CD4-positive, CD25-positive, alpha-beta regulatory T cell (primary cell): ENCODE measurements at places on chromosomes 1 and 21. TPM values are rescaled to one million over a fixed set of nuclear protein-coding genes. Genes with fewer than 3 reads are reported as not detected.

DNA sequence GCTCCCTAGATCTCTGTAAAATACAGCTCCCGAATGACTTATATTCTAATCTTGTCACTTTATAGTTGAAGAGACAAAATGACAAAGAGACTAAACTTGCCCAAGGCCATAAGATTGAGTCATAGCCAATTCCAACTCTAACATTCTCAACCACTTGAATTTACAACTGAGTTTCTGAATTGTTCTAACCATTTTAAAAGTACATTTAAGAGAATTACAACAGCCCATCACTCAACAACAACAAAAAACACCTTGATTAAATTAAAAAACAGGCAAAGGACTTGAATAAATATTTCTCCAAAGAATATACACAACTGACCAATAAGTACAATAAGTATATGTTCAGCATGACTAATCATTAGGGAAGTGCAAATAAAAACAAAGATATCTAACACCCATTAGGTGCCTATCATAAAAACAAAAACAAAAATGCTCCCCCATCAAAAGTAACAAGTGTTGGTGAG lies 8.7 kb upstream of the ADCY10 start:
- H3K4me1 ChIP-seq, result no peaks in the 10 kb centered on the region
- H3K27ac ChIP-seq, result no peak overlapping the region
- no peak overlapping the region for H3K4me3 ChIP-seq

DNA sequence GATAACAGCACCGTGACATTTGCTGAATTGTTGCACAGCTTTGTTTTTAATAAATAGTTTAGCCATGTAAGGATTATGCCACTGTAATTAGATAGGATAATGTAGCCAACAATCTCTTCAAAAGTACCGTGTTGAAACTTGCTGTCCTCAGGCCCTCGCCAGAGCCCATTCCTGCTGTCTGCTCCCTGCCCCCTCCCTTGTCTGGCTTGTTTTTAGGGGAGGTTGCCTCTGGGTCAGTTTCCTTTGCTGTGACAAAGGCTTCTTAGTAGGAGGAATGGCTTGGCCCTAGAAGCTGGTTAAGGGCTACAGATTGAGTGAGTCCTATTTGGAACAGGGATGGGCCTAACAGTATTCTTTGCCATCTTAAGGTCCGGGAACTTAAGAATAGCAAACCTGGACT lies 107.9 kb downstream of the LMO4 start:
- no peak overlapping the region for H3K27ac ChIP-seq
- H3K4me1 ChIP-seq, result no peaks in the 10 kb centered on the region
- no peaks in the 10 kb centered on the region for H3K27me3 ChIP-seq
- no peak for DNase-seq
- H3K4me3 ChIP-seq, result no peak overlapping the region
- no peaks in the 10 kb centered on the region for H3K36me3 ChIP-seq

DNA sequence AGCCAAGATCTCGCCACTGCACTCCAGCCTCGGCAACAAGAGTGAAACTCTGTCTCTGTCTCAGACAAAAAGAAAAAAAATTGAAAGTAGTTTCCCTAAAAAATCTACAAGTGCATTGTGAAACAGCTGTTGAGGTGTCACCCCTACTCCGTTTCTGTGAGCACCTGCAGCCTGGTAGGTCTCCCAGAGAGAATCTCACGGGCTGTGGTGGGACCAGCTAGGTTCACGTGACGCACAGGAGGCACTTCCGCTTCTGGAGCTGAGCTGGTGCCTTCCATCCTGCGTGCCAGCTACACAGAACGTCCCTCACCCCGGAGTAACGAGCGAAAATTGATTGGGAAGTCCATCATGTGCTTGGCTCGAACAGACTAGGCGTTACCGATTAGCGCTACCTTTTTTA lies 66.8 kb downstream of the COL24A1 start:
- H3K4me1 ChIP-seq, result no peaks in the 10 kb centered on the region
- no peak overlapping the region for H3K4me3 ChIP-seq
- no peaks in the 10 kb centered on the region for H3K27me3 ChIP-seq
- no peak overlapping the region for H3K27ac ChIP-seq
- no peak for DNase-seq

- H3K27ac ChIP-seq, result no peak overlapping the region
- no peak for DNase-seq
- no peaks in the 10 kb centered on the region for H3K27me3 ChIP-seq
- H3K4me1 ChIP-seq, result peaks cover 12% of the 10 kb centered on the region
Measured at GRCh38 chr21:45148316-45148990, 74.1 kb downstream of the ADARB1 start.

DNA sequence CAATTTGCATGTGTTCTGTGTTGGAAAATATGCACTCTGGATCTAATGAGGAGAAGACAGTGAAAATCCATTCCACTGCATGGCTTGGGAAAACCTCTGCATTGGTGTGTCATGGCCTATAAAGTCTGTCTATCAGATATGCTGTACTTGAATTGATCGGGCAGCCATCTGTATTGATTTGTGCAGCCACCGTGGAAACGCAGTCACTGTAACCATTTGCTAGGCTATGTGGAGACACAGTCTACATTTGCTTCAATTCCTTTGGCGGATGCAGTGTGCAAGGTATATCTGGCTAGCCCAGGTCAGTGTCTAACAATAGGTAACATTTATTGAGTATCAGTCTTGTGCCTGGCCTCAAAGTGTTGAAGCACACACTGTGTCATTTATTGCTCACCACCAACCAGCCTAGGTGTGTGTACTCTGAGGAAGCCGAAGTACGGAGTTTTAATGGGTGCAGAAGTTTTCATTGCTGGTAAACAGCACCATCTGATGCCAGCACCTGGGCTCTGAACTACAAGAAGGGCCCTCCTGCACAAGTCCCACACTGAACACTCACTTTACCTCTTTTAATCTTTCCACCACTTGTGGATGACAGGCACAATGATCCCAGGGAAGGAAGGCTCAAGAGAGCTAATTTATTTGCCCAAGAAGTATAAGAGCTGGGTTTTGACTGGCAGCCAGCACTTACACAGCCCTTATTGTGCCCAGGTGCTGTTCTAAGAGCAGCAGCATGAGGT lies 83.4 kb downstream of the DAB1 start:
- no peak for DNase-seq
- no peak overlapping the region for H3K4me3 ChIP-seq
- no peaks in the 10 kb centered on the region for H3K27me3 ChIP-seq
- H3K27ac ChIP-seq, result no peak overlapping the region

GRCh38 chr21:19245188-19245580 lies 841.6 kb upstream of the TMPRSS15 start:
- H3K27ac ChIP-seq, result no peak overlapping the region
- H3K36me3 ChIP-seq, result no peaks in the 10 kb centered on the region

- H3K27me3 ChIP-seq, result no peaks in the 10 kb centered on the region
- H3K27ac ChIP-seq, result no peak overlapping the region
- H3K4me3 ChIP-seq, result no peak overlapping the region
- DNase-seq, result no peak
Measured at GRCh38 chr1:53134961-53135734, 7.3 kb downstream of the SLC1A7 start.

GRCh38 chr1:153392822-153393221 lies 1.9 kb upstream of the S100A8 start:
- no peaks in the 10 kb centered on the region for H3K36me3 ChIP-seq
- H3K27ac ChIP-seq, result no peak overlapping the region
- H3K27me3 ChIP-seq, result no peaks in the 10 kb centered on the region
- DNase-seq, result no peak
- no peaks in the 10 kb centered on the region for H3K4me1 ChIP-seq

- H3K4me3 ChIP-seq, result no peak overlapping the region
- H3K36me3 ChIP-seq, result no peaks in the 10 kb centered on the region
- no peaks in the 10 kb centered on the region for H3K4me1 ChIP-seq
- no peaks in the 10 kb centered on the region for H3K27me3 ChIP-seq
Measured at GRCh38 chr1:87588495-87588894, 259.8 kb downstream of the LMO4 start.

GRCh38 chr1:55380355-55380970 lies 165.3 kb upstream of the USP24 start:
- no peak overlapping the region for H3K27ac ChIP-seq
- no peak for DNase-seq
- H3K4me1 ChIP-seq, result no peaks in the 10 kb centered on the region
- H3K36me3 ChIP-seq, result no peaks in the 10 kb centered on the region

- H3K27me3 ChIP-seq, result no peaks in the 10 kb centered on the region
- peak; percentile 83 for DNase-seq
- H3K4me1 ChIP-seq, result peaks cover 53% of the 10 kb centered on the region
- peaks cover 79% of the 10 kb centered on the region for H3K36me3 ChIP-seq
Measured at GRCh38 chr1:206583707-206584648, 28.3 kb downstream of the EIF2D start.

DNA sequence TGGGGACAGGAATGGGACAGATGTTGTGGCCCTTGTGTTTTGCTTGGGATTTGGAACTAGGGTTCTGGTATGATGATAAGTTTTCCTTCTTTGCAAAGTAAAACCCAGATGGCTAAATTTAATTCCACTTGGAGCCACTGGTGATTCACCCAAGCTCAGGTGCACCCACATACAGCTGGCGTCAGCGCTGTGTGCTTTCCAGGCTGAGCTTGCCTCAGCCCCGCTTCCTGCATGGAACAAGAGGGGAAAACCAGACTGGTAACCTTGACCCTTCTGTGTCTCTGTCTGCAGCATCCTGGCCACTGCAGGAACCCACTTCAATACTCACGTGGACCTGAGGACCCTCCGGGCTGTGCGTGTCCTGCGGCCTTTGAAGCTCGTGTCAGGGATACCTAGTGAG lies 94.2 kb downstream of the CACNA1E start:
- H3K27ac ChIP-seq, result no peak overlapping the region
- no peak for DNase-seq
- H3K36me3 ChIP-seq, result no peaks in the 10 kb centered on the region
- H3K4me3 ChIP-seq, result no peak overlapping the region
- no peaks in the 10 kb centered on the region for H3K27me3 ChIP-seq

DNA sequence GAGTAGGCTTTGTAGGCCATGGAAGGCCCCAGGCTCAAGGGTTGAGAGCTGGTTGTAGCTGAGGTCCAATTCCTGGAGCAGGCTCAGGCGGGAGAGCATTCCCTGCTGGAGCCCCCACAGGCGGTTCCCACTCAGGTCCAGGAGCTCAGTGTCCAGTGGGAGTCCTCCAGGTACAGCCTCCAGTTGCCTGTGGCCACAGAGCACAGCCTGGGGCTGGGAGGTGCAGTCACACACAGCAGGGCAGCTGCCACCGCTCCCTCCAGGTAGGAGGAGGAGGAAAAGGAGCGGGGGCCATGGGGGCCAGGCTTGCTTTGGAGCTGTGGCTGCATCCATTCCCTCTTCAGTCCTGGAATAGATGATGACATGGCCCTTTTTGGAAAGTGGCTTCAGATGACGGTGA lies 2.8 kb downstream of the LINGO4 start:
- H3K4me3 ChIP-seq, result no peak overlapping the region
- no peaks in the 10 kb centered on the region for H3K4me1 ChIP-seq
- H3K27me3 ChIP-seq, result no peaks in the 10 kb centered on the region
- no peak for DNase-seq

GRCh38 chr1:237226177-237226944 lies 184.4 kb downstream of the RYR2 start:
- no peak overlapping the region for H3K4me3 ChIP-seq
- DNase-seq, result no peak
- H3K36me3 ChIP-seq, result no peaks in the 10 kb centered on the region
- no peaks in the 10 kb centered on the region for H3K27me3 ChIP-seq

GRCh38 chr1:151859891-151860293 lies 6.4 kb upstream of the THEM5 start:
- no peaks in the 10 kb centered on the region for H3K27me3 ChIP-seq
- H3K36me3 ChIP-seq, result no peaks in the 10 kb centered on the region
- H3K4me1 ChIP-seq, result no peaks in the 10 kb centered on the region
- no peak overlapping the region for H3K4me3 ChIP-seq

GRCh38 chr1:8938232-8938999 lies 7.3 kb upstream of the CA6 start:
- H3K27ac ChIP-seq, result no peak overlapping the region
- H3K4me3 ChIP-seq, result no peak overlapping the region
- H3K4me1 ChIP-seq, result peaks cover 6% of the 10 kb centered on the region
- DNase-seq, result no peak

DNA sequence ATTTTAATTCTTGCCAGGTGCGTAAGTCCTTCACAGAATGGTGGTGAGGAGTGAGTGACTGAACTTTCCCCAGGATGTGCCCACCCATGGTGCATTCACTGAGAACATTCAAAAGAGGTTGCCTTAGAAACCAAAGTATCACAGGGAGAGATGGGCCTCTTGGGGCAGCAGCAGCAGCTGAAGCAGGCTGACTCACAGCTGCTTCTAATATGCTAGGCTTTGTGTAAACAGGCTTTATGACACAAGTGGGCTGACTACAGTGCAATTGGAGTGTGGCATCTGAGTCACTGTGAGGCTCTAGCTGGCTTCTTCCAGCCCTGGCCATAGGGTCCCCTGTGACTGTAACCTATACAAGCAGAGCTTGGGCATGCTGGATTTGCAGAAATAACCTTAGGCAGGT lies 12.6 kb downstream of the PIGP start:
- H3K27me3 ChIP-seq, result no peaks in the 10 kb centered on the region
- no peaks in the 10 kb centered on the region for H3K36me3 ChIP-seq
- no peak overlapping the region for H3K4me3 ChIP-seq
- no peak for DNase-seq
- no peaks in the 10 kb centered on the region for H3K4me1 ChIP-seq

DNA sequence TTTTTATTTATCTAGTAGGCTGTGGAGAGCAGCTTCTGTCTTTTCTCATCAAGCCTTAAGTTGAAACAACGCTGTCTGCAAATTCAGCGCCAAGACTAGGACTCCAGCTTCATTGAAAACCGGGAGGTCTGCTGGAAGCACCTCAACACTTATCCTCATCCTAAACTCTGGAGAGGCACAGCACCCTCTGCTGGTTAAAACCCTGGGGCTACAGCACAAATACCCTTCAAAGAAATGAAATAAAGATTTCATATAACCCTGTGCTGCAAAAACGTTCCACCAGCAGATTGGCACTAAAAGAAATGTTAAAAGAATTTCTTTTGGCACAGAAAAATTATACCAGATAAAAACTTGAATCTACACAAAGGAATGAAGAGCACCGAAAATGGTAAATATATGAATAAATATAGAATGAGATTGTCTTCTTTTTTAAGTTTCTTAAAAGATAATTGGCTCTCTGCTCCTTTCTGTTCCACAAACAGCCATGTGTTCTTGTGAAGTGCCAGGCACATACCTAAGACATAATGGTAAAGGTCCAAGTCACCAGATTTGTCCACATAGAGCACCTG lies 227.7 kb upstream of the SAMSN1 start:
- H3K27me3 ChIP-seq, result no peaks in the 10 kb centered on the region
- H3K36me3 ChIP-seq, result no peaks in the 10 kb centered on the region
- DNase-seq, result peak; percentile 24
- no peak overlapping the region for H3K4me3 ChIP-seq

GRCh38 chr1:24126672-24127023 lies 14.7 kb upstream of the MYOM3 start:
- no peaks in the 10 kb centered on the region for H3K36me3 ChIP-seq
- no peak overlapping the region for H3K27ac ChIP-seq
- no peak for DNase-seq
- H3K4me3 ChIP-seq, result no peak overlapping the region
- no peaks in the 10 kb centered on the region for H3K4me1 ChIP-seq
- no peaks in the 10 kb centered on the region for H3K27me3 ChIP-seq

The TFB2M gene
- total RNA-seq, result 15.2 TPM

The RHOU gene
- 1.6 TPM for total RNA-seq

The S100A10 gene
- total RNA-seq, result 405 TPM

The LDLRAD2 gene
- 0.27 TPM for total RNA-seq

The SMPDL3B gene
- 0.32 TPM for total RNA-seq

The RBM11 gene
- 0.76 TPM for total RNA-seq

The LCE3D gene
- total RNA-seq, result not detected

The IGSF9 gene
- not detected for total RNA-seq

The RSPH1 gene
- 0.25 TPM for total RNA-seq

The FAM78B gene
- 0.30 TPM for total RNA-seq

The CENPF gene
- total RNA-seq, result 7.9 TPM
